ENCODE measurements at places on chromosomes 5 and 9. TPM values are rescaled to one million over a fixed set of nuclear protein-coding genes. Genes with fewer than 3 reads are reported as not detected.

The SPATA31E1 gene
- not detected for total RNA-seq

The UBAP1 gene
- total RNA-seq = 46.4 TPM

The FOCAD gene
- total RNA-seq = 62.1 TPM

The SPAG8 gene
- 11.1 TPM for total RNA-seq

The MYOZ3 gene
- 0.55 TPM for total RNA-seq

The GRIN1 gene
- total RNA-seq = 0.06 TPM

The PCDHGB1 gene
- total RNA-seq = 8.4 TPM

The GRXCR2 gene
- total RNA-seq = not detected

The EIF4E1B gene
- not detected for total RNA-seq

The C5orf46 gene
- not detected for total RNA-seq

The ENTPD8 gene
- 0.14 TPM for total RNA-seq

GRCh38 chr9:113223963-113224362 is 2.6 kb downstream of the SLC31A1 start:
- DNase-seq = no peak

DNA sequence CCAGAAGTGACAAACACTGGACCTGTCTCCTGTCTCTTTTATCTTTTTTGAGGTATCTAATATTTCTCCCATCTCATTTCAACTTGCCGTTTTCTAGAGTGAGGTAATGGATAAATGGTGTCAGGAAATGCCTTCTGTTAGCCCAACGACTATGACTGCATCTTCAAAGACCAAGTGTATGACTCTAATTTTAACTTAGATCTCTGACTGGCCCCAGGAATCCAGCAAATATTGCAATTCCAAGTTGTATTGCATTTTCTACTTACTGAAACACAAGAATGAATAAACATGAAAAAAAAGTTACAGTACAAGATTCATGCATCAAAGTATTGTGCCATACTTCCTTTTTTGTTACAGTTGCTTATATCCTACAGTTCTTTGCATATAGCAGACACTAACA is 26.3 kb downstream of the SLC28A3 start:
- no peak for DNase-seq

DNA sequence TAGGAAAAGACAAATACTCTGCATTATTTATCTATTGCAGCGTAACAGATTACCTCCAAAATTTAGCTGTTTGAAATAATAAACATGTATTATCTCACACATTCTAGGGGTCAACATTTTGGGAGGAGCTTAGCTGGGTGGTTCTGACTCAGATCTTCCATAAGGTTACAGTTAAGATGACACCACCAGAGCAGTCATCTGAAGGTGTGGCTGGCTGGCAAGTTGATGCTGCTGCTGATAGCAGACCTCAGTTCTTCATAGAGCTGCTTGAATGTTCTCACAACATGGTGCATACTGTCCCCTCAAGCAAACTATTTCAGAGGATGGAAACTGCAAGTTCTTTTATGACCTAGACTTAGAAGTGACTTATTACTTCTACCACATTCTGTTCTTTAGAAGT is 146.3 kb upstream of the FSTL4 start:
- no peak for DNase-seq

- DNase-seq = peak; percentile 83
Observed at GRCh38 chr9:135093911-135094584, 6.6 kb downstream of the OLFM1 start.

DNA sequence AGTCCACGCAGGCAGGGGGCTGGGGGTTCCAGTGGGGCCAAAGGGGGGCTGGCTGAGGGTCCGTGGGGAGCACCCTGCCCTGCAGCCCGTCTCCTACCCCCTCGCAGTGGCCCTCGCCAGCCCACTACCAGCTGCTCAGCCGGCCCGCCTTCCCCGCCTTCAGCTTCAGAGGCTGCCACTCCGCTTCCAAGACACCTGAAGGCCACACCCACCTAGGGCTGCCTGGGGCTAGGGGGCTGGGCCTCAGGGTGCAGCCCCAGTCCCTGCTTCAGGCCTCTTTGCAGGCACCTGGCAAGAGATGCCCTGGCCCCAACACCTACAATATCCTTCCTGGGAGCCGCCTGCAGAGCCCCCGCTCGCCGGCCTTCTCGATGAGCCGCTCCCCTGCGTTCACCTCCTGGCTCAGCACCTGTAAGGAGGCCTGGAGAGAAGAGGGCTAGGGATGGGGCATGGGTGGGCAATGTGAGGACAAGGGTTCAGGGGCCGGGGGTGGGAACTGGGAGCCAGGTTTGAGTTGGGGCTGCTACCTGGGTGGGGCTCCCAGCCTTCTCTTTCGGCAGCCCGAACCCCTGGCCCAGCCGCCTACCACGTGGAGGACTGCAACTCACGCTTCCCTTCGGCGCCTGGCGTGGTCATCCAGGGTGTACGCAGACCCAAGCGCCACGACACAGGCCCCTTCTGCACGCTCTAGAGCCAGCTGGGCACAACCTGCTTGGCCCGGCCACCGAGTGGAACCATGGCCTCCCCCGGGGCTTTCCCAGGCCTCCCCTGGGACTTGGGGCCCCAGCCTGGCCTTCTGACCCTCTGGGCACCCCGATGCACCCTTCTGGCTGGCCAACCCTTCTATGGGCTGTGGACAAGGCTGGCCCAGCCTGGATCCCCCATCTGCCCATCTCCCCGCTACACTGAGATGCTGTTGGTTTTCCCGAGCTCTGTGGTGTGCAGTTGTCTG is 1.7 kb downstream of the STPG3 start:
- DNase-seq = peak; percentile 43

- no peak for DNase-seq
Observed at GRCh38 chr5:110012145-110012544, 322.4 kb downstream of the MAN2A1 start.

GRCh38 chr5:138352722-138353559 is 456 bp downstream of the KDM3B start:
- peak; percentile 80 for DNase-seq

GRCh38 chr9:19799784-19800183 is 10.9 kb upstream of the SLC24A2 start:
- DNase-seq = no peak

- DNase-seq = no peak
Observed at GRCh38 chr9:83569326-83569725, 31.1 kb upstream of the FRMD3 start.

- DNase-seq = no peak
Observed at GRCh38 chr5:53276825-53277224, 167.3 kb upstream of the MOCS2 start.

DNA sequence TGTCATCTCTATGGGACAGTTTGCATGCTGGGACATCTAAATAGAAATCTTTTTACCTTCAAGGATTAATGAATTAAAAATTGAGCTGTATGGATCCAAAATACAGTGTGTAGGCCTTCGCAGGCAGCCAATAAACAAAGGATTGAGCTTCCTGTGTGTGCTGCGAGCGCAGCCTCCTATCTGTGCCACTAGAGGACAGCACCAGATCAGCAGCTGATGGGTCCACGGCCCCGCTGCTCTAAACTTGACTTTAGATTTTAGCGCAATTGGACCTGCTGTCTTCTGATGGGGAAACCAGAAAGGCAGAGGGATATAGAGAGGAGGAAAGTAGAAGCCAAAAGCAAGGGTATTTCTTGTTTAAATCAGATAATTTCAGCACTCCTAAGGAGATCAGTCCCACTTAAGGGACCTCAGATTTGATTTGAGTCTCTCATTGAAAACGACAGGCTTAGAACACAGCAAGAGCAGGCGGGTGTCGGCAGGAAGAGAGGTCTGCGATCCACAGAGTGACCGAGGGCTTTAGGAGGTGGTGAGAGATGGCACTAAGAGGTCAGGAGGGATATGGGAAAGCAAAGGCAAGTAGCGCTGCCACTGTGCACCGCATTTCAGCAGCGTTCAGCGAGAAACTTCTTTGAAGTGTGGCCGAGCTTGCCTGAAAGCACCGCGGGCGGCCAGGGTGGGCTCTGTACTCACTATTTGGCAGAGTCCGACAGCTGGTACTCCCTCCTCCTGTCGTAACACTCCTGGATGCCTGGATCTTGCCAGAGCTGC is 214.3 kb downstream of the GNA14 start:
- peak; percentile 79 for DNase-seq

DNA sequence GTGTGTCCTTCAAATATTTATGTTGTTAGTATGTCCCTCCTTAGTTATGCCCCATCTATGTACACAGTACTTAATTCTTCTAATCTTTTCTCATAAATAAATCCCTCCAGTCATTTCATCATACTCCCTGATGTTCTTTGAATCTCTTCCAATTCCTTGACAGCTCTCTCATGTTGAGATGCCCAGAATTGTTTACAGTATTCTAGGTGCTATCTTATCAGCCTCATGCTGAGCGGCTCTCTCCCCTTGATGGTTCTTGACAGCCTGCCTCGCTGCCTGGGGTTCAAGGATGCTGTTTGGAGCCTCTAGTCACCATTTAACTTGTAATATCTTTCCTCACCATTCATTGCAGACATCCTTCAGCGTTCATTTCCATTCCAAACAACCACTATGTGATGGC is 799.2 kb downstream of the BRINP1 start:
- no peak for DNase-seq

DNA sequence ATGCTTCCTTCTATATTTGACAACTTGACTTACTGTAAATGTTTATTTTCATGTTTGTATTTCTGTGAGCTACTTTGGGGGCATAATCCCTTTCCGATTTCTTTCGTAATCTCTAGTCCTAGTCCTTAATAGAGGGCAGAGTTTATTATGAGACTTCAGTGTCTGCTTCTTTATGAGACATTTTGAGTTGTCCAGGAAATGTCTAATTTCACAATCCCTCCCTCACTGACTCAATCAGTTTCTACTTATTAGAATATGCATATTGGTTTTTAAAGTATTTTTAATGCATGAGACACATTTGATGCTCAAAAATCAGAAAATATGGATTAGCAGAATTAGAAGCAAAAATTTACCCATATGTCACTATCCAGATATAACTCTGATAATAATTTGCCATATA is 160.9 kb downstream of the FOCAD start:
- no peak for DNase-seq

- no peak for DNase-seq
Observed at GRCh38 chr5:175436359-175436758, 7.6 kb downstream of the DRD1 start.

GRCh38 chr5:143403334-143403592 is 223 bp downstream of the NR3C1 start:
- peak; percentile 88 for DNase-seq

DNA sequence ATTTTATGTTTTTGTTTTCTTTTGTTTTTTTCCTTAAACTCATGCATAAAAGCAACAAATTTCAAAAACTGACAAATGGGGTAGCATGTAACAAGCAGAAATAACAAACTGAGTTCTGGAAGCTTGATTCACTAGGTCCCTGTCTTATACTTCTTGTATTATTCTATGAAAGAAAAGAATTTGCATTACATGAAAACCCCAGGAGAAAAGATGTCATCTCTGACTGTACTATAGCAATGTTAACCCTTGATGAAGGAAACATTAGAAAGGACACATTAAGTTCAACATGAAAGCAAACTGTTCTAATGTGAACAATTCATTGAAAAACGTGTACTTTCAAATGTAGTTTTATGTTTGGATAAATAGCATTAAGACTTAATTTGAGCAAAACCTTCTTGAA is 9.2 kb downstream of the RAB14 start:
- no peak for DNase-seq

DNA sequence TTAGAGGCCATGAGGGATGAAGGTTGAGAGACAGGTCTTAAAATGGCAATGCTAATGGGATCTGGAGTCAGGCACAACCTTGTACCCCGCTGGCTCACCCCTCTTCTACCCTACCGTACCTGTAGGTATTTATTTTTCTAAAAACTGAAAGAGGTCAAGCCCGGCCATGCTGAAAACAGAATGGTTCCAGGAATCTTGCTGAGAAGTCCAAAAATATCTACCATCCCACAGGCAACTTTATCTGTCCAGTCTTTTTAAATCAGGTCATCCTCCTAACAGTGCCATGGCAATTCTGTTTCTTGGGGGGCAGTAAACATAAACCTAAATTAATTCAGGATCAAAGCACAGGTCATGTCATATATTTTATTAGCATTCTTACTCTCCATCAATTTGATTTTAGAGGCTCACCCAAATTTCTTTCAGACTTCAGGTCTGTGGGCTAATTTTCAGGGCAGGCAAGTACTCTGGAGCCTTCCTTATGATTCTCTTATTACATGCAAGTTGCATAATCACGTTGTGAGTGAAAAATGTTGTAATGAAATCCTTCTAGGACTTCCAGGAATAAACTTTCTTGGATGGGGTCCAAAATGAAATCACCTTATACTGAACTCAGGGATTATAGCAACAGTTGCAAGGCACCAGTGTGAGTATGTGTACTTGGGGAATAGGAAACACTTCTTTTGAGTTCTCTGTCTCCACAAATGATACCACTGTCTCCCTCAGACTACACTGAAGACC is 102.7 kb upstream of the NREP start:
- peak; percentile 71 for DNase-seq

DNA sequence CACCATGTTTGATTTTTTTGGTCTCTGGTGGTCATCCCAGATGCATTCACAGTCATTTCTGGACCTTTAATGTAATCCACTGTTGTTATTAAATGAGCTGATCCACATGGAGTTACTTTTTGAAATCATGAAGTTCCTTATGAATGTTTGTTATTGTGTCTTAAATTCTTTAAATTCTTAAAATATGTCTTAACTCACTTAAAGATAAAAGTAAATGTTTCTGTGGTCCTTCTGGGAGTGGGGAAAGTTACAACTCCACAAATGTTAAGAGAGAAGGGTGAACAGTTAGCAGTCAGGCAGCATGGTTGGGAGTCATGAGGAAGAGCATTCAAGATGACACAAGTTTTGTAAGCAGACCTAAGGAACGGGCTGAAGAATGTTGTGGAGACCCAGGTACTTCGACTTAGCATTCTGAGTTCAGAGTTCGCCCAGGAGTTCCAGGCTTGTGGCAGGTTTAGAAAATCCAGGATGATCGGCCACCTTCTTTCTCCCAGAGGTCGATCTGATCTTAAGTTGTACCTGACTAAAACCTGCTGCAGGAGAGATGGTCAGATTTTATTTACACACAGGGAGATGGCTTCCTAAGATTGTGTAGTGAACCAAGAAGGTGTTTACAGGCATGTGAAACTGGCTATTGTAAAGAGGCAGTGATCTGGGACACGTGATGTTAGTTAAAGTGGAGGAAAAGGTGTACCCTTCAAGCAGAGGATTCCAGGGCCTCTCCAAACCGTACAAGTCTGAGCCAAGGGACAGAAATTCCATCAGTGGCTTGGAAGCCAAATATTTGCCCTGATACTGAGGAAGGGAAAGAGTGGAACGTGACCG is 17.2 kb downstream of the SLC1A1 start:
- DNase-seq = no peak

DNA sequence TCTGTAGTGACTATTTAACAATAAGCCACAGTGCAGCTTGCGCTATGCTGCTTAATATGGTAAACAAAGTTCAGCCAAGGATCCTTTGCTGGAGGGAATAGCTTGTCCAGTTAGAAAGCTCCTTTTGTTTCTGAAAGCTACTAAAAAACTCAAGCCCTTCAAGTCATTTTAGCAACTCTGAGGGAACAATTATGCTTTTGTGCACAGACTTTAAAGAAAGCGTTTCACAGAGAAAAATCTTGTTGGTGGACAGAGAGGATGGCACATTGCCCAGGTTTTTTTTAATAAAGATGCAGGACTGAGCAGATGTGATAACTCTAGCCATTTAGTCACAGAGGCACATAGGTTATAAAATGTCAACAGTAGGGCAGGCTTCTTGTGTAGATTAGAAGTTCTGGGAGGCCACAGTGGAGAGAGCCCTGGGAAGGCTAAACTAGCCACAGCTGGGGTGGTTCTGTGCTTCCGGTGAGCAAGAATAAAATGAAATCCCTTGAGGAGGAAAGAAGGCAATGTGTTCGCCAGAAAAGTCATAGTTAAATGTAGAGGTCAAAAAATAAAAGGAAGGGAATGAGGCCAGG is 63.4 kb downstream of the ALDH7A1 start:
- DNase-seq = peak; percentile 76

GRCh38 chr5:42745426-42745825 is 11.2 kb upstream of the CCDC152 start:
- no peak for DNase-seq

All from lung (tissue), 17 donors.